ENCODE measurements at places on chromosomes 6 and 20. TPM values are rescaled to one million over a fixed set of nuclear protein-coding genes. Genes with fewer than 3 reads are reported as not detected.

- no peak for DNase-seq
These were observed 43.4 kb downstream of the ZNF133 start for GRCh38 chr20:18331694-18332093.

DNA sequence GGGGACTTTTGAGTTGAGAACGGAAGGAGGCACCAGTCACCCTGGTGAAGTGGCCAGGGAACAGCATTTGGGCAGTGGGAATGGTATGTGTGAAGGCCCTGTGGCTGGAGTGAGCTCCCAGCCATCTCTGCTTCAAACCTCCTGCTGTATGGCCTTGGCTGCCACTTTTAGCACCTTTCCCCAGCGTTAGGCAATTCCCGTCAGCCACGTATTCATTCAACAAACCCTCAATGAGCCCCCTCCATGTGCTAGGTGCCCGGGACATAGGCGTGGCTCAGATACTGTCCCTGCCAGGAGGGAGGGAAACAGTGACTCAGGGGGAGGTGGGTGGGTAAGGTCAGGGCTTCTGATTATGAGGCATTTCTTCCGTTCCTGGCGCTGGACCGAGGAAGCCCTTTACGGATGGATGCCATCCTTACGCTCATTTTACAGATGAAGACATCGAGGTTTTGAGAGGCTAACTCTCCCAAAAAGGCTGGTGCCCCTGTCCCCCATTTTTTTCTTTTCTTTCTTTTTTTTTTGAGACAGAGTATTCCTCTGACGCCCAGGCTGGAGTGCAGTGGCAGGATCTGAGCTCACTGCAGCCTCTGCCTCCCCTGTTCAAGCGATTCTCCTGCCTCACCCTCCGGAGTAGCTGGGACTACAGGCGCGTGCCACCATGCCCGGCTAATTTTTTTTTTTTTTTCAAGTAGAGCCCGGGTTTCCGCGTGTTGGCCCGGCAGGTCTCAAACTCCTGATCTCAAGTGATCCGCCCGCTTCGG is 37.5 kb downstream of the SRC start:
- no peak for DNase-seq

GRCh38 chr6:138492113-138492512 is 7.2 kb downstream of the NHSL1 start:
- DNase-seq: no peak

CALHM5 gene
- total RNA-seq: 1.7 TPM

ZNF311 gene
- 3.2 TPM for total RNA-seq

DNA sequence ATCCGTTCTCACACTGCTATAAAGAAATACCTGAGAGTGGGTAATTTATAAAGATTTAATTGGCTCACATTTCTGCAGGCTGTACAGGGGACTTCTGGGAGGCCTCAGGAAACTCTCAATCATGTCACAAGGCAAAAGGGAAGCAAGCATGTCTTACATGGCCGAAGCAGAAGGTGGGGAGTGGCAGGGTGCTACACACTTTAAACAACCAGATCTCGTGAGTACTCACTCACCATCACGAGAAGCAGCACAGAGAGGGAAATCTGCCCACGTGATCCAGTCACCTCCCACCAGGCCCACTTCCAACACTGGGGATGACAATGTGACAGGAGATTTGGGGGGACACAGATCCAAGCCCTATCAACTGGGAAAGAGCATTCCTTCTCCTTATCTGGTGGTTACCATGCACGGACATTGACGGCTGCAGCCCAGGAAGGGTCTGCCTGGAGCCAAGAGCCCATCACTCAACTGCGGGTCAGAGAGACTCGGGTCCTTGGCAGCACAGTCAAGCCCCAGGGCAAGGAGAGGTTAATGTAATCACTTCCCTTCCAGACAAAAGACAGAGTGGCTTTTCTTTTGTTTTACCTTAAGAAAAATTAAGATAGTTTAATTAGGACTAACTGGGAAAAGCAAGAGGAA is 112.3 kb upstream of the CST7 start:
- no peak for DNase-seq

GRCh38 chr6:17484201-17484849 is 90.9 kb downstream of the CAP2 start:
- no peak for DNase-seq

FAM110A gene
- total RNA-seq: 35.1 TPM

TRAM2 gene
- total RNA-seq: 14.1 TPM
